ENCODE measurements at places on chromosomes 13 and 19.
A peak's percentile ranks its signal among the peaks of the same experiment; 100 is the strongest.

GRCh38 chr13:23571431-23571830, 1.2 kb downstream of the TNFRSF19 start:
- no peak for DNase-seq

DNA sequence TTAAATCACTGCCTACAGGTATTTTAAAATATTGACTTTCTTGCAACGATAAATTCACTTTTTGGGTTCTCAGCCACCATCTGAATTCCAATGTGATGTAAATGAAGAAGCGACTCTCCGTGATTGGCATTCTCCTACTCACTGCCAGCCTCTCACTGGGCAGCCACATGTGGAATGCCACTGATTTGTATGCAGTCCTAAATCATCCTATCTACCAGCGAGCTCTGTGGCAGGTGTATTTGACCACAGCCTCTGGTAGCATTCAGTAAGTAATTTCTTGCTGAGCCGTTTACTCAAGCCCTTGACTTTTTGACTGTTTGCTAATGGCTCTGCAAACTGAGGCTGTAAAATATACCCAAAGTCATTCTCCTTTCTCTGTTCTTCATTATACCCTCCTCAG, 559.0 kb upstream of the SLC10A2 start:
- DNase-seq: no peak

DNA sequence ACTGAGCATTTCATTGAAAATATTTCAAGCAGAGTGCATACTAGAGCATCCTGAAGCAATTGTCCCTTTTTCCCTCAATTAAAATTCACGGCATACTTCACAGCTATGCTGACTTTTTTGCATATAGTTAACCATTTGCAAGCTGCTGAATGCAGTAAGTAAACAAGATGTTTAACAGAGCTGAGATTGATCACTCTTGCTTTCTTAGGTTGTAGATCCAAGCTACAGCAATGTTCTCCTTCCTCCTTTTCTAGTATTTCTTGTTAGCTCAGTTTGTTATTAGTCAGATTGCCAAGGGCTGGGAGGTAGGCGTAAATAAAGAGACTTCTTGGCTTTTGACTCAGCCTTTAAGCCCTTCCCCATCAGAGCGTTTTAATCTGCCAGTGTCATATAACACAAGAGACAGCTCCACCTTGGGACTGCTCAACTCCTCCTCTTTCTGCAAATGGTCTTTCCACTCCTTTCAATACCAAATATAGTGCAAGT, at the start of gene SLITRK6:
TSS of gene SLITRK6 (minus strand) at position 323 of the 486 bp plus-strand sequence. CDS start 2,911 bp downstream, outside the sequence.
- DNase-seq: peak; percentile 4

GRCh38 chr19:49110567-49110966, 3.6 kb upstream of the LIN7B start:
- peak; percentile 67 for DNase-seq

GRCh38 chr13:53856573-53857195, 828.1 kb downstream of the OLFM4 start:
- DNase-seq: no peak

GRCh38 chr19:31562966-31563612, 213.9 kb upstream of the TSHZ3 start:
- no peak for DNase-seq

- no peak for DNase-seq
These were observed 536 bp upstream of the AKAP8 start for GRCh38 chr19:15379999-15380647.

DNA sequence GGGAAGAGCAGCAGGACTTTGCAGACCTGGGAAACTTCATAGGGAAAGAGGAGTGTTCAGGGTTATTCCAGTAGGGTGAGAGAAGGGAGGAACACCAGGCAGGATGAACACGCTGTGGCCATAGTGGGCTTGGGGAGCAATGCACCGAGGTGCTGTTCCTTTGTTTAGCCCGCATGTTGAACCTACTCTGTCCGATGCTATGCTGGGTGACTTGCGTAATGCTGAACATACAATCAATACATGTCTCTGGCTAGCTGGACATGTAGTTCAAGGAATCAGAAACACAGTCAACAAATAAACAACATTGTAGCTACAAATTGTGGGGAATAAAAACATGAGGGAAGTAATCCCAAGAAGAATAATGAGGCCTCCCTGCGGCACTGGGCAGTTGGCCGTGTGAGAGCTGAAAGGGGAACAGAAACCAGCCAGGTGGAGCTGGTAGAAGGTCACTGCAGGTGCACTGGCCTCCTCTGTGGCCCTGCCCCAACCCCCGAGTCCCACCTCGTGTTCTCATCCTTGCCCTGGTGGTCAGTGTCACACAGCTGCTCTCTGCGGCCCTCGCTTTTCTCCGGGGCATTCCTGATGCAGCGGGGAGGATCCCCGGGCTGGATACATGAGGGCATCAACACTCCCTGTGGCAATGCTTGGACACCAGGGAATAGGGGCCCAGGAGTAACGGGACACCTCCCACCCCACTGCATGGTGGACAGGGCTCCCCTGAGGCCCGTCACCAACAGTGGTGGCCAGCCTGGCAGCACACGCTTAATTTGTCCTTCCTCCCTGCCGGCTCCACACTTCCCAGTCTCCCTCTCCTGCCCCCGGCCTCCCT, 36.9 kb upstream of the TUBGCP3 start:
- no peak for DNase-seq

DNA sequence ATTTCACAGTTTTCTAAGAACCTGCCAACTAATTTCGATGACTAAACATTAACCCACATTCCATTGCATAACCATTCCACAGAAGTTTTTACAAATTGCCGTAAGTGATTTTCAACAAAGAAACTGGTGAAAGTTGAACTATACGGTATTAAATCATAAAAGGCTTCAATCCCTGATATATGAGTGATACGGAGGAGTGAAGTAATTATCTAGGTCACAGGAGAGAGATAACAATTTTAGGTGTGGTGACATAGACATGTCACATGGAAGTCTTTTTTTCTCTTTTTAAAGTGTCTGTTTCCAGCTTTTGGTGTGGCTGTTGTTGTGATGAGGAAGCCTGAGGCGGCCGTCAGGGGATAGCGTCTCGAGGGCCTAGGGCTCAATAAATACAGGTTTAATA, 29.4 kb downstream of the TBC1D4 start:
- no peak for DNase-seq

DNA sequence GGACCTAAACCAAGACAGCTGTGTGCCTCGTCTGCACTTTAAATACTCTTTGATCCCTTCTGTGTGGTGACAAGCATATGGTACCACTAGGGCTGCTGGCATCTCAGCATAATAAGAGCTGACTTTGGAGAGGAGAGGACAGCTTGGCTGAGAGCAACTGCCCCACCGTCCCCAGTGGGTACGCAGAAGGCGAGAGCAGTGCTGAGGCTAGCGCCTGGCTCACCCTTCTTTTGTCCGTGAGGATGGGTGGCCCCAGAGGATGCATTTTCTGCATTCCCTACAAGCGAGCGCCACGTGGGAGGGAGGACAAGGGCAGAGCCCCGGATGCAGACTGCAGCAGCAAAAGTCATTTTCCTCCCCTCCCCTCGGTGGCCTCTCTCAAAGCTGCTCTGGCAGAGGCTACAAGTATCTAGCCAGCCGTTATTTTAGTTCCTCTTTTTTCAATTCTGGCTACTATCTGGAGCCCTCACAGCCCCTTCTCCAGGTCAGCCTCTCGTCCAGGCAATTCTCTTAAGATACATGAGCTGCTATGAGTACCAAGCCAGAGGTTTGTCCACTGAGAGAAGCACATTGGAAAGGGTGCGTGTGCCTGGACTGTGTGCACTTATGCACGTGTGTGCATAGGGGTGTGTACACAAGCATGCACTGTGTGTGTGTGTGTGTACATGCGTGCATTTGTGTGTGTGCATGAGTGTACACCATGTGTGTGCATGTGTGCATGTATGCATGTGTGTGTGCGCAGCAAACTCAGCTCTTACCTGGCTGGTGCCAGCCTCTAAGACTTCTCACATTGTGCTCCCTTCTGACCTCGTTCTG, 51.3 kb downstream of the RAB20 start:
- DNase-seq: no peak

GRCh38 chr13:45055902-45056648, 64.2 kb upstream of the GTF2F2 start:
- no peak for DNase-seq

GRCh38 chr13:62875118-62875640, 1459.5 kb upstream of the PCDH20 start:
- no peak for DNase-seq

DNA sequence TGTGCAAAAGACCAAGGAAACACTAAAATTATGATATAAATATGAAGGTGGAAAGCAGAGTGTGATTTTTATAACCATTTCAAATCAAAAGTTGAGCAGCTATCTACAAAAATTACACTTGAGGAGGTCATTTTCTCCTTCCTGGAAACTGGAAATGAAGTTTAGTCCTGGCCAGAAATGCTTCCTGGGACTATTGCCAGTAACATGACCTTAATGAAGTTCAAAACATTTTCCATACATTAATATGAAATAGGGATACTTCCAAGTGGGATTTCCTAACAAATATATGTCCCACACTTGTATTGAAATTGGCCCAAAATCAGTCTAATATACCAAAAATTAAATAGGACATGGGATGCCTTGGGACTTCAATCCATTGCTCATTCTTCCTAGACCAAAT, 1556.8 kb upstream of the MIR17HG start:
- DNase-seq: no peak

DNA sequence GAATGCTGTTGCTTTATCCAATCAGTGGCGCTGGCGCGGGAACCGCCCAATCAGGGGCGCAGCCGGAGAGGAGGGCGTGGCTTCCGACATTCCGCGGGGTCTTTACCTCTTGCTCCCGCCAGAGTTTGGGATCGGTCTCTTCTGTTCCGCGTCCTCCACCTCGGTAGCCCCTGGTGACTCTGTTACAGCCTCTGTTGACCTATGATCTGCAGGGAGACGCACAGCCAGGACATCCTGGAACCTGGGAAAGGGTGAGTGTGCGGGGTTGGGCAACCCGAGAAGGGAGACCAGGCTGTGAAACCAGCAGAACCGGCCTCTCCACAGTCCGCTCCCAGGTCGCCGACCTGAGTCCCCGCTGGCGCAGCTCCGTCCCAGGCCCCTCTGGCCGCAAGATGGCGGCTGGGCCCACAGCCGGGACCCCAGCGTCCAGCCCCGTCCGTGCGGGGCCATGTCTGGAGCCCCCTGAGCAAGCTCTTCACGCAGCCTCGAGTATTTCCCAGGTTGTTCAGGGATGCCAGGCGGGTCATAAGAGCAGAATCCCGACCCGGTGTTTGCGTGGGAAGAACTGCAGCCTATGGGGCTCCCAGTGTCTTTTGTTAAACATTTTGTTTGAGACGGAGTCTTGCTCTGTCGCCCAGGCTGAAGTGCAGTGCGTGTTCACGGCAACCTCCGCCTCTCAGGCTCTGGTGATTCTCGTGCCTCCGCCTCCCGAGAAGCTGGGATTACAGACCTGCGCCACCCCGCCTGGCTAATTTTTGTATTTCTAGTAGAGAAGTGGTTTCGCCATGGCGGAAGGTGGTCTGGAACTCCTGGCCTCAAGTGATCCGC, 4.4 kb upstream of the ZNF681 start:
- DNase-seq: peak; percentile 67

GRCh38 chr19:35295792-35296462, 4.0 kb downstream of the MAG start:
- DNase-seq: no peak

DNA sequence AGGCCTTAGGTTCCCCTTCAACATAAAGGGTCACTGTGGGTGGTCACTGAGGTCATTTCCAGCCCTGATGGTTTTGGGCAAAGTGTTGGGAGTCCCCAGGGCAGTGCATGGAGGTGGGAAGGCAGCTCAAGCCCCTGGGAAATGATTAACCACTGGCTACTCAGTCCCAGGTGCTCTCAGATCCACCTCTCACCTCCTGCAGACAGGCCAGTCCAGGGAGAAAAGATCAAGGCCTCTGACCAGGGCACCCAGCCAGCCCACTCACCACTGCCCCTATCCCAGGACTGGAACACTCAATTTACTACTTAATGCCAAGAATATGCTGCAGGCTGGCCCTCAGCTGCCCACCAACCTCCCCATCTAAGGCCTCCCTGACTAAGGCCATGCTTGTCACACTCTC, 1307.9 kb downstream of the UQCRFS1 start:
- no peak for DNase-seq

DNA sequence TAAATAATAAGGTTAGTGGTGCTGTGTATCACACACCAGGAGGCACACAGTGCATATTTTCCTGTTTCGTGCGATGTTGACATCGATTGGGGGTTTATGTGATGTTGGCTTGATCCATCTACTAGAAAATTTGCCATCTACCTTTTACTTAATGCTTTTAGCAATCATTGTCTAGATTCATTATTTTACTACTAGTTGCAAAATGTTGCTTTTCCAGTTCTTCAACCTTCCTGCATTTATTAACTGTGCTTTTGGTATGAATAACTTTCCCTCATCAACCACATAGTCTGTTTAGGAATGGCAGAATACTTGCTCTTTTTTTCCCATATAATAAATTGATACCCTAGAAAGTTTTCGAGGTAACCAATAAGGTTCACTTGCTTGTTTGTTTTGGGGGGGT, 17.5 kb downstream of the C13orf42 start:
- no peak for DNase-seq

GRCh38 chr13:58698531-58698930, 1067.0 kb downstream of the PCDH17 start:
- no peak for DNase-seq

GRCh38 chr13:87453244-87453643, 217.9 kb upstream of the SLITRK5 start:
- no peak for DNase-seq

- DNase-seq: no peak
These were observed 3.3 kb downstream of the ZGLP1 start for GRCh38 chr19:10306327-10306726.

- no peak for DNase-seq
These were observed 159.1 kb downstream of the KATNAL1 start for GRCh38 chr13:30148171-30148754.

DNA sequence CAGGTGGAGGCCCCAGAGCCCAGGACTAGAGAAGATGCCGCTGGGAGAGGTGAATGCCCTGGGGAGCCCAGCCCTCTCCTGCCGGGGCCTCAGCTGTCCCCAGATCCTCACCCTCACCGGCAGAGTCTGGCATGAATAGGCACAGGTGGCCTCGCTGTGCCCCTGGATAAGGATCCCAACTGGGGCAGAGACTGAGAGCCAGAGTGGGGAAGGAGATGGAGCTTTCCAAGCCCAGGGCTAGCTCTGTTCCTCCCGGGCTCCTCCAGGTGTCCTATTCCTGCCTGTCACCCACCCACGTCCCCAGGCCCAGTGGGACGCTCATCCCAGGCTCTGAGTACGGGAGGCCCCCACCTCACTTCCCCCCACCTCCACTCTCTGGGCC, 16.5 kb downstream of the PRR36 start:
- no peak for DNase-seq

- no peak for DNase-seq
These were observed 24.3 kb downstream of the RCBTB1 start for GRCh38 chr13:49561062-49561410.

GRCh38 chr13:24269821-24270220, 39.6 kb upstream of the C1QTNF9 start:
- DNase-seq: no peak

- no peak for DNase-seq
These were observed 19.2 kb downstream of the CEACAM6 start for GRCh38 chr19:41774515-41774980.

GRCh38 chr19:15869109-15869555, 28.7 kb downstream of the CYP4F2 start:
- peak; percentile 45 for DNase-seq

- DNase-seq: no peak
These were observed 60.1 kb downstream of the KLF2 start for GRCh38 chr19:16384688-16385087.

- DNase-seq: no peak
These were observed 23.2 kb downstream of the ANKRD27 start for GRCh38 chr19:32651729-32652140.

- DNase-seq: no peak
These were observed 86.9 kb upstream of the GPR183 start for GRCh38 chr13:99393791-99394735.

Data from hepatic stellate cell (primary cell).